Amniotic stem cell (primary cell): ENCODE measurements at places on chromosomes 5 and 9.

GRCh38 chr5:177523711-177524538, 7.2 kb upstream of the DDX41 start:
- no peak for DNase-seq

DNA sequence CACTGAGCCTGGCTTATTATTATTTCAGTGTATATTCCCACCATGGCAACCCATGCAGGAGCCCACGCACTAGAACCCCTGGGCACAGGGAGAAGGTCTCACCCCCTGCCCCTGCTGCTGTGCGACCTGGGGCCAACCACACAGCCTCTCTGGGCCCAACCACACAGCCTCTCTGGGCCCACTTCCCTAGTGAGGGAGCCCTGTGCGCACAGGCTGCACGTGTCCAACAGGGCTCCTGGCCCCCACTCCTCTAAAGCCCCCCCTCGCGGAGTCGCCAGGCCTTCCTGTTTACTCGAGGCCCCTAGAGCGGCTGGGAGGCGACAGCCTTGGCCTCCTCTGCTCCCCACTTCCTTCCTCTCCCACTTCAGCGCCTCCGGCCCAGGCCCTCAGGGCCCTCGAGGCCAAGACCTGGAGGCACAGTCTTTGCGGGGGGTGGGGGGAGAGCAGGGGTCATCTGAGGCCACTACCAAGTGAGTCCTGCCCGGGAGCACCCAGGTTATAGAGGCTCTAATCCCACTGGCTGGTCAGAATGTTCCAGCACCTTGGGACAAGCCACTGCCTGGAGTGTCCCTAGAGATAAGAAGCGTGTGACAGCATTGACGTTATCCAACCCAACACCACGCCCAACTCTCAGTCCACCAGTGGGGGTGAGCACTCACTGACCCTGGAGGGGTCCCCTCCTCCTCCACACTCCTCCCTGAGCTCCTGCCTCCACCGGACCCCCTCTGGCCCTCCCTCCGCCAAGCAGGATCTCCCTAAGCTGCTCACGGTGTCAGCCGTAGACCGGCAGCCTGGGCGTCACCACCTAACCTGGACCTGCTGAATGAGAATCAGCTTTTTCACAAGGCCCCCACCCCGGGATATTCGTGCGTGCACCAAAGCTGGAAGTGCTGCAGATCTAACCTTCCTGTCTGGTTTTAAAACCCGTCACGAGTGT, 7.9 kb upstream of the ENG start:
- DNase-seq, result no peak

GRCh38 chr5:134732819-134733218, 5.5 kb upstream of the CAMLG start:
- no peak for DNase-seq

- no peak for DNase-seq
Observed at GRCh38 chr5:10400831-10401230, 40.8 kb upstream of the ROPN1L start.

DNA sequence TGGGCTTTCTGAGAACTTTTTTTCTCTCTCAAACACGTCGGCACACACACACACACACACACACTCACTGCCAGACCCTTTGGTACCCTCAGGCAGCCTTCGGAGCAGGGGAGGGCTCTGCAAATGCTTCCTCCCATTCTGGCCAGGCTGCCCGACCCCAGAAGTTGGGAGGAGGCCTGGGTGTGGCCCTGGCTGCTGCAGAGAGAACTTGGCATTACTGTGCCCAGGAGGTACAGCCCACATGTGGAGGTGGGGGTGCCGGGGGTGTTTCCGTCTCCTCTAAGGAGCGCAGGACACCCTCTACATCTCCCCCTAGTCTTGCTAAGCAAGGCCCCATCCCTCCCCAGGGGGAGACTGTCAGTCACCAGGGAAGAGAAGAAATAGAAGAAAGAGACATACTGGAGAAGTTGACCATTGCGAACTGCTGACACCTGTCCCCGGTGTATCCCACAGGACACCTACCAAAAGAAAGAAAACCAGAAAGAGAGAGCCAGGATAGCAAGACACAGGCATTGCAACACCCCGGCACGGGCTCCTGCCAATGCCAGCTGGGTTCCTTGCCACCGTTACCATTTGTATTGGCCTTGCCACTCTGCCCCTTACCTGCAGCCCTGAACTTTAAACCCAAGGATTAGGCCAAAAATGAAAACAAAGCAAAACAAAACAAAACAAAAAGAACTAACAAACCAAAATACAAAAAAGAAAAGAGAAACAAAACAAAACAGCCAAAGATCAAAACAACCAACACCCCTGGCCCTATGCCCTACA, 69.3 kb downstream of the PSD2 start:
- DNase-seq, result no peak

GRCh38 chr9:93209097-93209496, 25.2 kb downstream of the WNK2 start:
- no peak for DNase-seq

GRCh38 chr5:30108051-30108450, 1085.4 kb upstream of the CDH6 start:
- no peak for DNase-seq

DNA sequence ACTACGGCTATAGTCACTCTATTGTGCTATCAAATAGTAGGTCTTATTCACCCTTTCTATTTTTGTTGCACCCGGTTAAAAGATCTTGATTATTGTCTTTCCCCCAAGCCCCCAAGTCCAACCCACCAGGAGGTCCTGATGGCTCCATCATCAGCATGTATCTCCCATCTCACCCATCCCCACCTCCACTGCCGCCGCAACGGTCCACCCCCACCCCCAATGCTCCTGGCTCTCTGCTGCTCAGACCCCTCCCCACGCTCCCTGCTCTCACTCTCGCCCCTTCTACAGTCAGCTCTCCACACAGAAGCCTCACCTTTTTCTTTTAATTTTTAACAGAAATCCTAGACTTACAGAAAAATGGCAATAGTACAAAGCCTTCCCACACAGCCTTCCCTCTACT, 51.5 kb upstream of the SH3PXD2B start:
- no peak for DNase-seq

DNA sequence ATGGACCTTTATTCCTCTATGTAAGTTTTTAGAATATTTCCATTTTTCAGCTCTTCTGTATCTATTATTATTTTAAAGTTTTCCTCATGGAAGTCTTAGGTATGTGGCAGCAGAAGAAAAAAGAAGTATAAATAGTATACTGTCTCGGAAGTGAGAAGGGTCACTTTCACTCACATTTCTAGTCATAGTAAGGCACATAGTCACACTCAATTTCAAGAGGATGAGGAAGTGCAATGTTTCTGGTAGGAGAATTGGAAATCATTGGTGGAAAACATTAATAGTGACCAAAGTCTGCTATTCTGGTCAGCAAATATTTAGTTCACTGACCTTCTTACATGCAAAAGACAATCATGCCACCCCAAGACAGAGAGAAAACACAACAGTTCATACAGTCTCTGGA, 35.2 kb upstream of the TNFSF8 start:
- no peak for DNase-seq
